Fibroblast of mammary gland (primary cell): ENCODE measurements at places on chromosomes 16 and 17.

- DNase-seq = no peak
These were observed 383.0 kb downstream of the PMP22 start for GRCh38 chr17:14882131-14882530.

DNA sequence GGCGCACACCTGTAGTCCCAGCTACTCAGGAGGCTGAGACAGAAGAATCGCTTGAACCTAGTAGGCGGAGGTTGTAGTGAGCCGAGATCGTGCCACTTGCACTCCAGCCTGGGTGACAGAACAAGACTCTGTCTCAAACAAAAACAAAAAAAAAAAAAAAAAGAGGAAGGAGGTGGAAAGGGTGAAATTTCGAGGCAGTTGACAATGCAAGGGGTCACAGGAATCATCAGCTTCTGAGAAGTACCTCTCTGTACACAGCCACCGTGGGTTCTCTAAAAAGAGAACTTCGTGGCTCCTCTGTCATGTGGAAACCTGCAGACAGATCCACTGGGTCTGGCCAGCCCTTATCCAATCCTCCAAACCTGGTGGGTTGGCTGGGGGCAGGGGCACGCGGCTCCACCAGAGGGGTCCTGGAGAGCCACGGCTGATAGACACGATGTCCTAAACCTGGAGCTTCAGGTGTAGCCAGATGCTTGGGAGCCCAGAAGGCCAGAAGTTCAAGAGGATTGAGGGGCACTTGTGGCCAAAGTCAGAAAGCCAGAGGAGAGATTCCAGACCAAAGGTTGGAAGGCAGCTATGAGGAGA lies 540 bp upstream of the CD300LF start:
- DNase-seq = no peak

- no peak for DNase-seq
These were observed 119.4 kb upstream of the NLRP1 start for GRCh38 chr17:5703736-5704135.

- DNase-seq = peak; percentile 66
These were observed 55.1 kb downstream of the ATP2C2 start for GRCh38 chr16:84423416-84423837.

DNA sequence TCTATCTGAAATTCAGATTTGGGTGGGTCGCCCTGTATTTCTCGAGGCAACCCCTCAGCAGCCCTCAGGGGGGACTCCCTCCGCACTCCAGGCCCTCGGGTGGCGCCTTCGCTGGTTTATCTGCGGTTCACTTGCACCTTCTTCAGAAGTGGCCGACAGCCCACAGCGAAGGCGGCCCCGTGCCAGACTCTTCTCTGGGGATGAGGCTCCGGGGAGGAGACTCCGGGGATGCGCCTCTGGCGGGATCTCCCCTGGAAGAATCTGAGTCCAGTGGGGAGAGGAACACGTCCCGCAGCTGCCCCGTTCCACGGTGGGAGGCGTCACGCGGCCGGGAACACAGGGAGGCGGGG lies 63.9 kb upstream of the DNAJA2 start:
- peak; percentile 7 for DNase-seq

DNA sequence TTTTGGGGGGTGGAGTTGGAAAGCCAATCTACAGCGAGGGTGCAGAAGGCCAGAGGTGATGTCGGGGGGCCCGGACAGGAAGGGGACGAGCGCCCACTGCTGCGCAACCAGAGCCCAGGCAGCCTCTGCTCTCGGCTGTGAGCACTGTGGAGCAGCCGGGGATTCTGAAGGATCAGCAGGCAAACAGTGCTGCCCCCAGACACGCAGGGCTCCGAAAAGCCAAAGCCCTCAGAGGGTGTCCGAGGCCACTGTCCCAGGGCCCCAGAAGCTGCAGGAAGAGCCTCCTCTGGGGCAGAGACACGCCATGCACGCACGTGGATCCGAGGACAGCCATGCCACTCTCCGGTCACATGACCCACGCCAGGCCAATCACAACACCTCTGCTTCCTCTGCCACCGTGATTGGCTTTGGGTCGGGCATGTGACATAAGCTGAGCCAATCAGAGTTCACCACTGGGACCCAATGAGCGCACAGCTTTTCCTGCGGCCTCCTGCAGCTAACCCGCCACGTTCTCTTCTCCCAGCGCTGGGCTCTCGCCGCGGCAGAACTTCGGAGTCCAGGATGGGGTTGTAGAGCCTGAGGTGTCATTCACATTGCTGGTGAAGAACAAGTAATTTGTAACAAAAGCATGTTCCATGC lies 40.7 kb downstream of the ACTG1 start:
- DNase-seq = peak; percentile 94

DNA sequence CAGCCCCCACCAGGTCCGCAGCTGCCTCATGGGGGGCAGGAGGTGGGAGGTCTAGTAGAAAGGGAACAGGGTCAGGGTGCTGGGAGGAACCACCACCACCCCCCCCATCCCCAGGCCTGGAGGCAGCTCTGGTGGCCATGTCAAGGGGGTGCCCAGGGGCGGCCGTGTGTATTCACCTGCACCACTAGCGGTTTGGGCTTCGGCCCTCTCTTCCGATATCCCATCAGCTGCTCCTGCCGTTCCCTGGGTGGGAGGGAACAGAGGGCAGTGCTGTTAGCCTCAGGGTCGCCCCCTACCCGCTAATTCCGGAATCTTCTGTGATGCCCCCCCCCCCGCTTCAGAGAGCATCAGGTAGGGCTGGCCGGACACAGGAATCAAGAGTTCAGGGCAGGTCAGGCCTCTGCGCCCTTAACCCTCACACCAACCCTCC lies 3.8 kb downstream of the CBX4 start:
- DNase-seq = no peak

DNA sequence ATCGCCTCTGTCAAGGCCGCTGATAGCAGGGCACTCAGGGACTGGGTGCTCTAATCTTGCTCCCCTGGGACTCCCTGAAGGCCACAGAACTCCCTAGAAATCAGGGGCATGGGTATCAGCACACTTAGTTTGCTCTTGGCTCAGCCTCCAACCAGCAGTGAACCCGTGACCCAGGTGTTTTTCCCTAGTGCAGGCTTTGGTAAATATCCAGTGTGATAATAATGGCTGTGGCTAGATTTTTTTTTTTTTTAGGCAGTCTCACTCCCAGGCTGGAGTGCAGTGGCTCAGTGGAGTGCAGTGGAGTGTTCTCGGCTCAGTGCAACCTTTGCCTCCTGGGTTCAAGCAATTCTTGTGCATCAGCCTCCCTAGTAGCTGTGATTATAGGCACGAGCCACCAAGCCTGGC lies 10.3 kb downstream of the NUPR1 start:
- DNase-seq = no peak

DNA sequence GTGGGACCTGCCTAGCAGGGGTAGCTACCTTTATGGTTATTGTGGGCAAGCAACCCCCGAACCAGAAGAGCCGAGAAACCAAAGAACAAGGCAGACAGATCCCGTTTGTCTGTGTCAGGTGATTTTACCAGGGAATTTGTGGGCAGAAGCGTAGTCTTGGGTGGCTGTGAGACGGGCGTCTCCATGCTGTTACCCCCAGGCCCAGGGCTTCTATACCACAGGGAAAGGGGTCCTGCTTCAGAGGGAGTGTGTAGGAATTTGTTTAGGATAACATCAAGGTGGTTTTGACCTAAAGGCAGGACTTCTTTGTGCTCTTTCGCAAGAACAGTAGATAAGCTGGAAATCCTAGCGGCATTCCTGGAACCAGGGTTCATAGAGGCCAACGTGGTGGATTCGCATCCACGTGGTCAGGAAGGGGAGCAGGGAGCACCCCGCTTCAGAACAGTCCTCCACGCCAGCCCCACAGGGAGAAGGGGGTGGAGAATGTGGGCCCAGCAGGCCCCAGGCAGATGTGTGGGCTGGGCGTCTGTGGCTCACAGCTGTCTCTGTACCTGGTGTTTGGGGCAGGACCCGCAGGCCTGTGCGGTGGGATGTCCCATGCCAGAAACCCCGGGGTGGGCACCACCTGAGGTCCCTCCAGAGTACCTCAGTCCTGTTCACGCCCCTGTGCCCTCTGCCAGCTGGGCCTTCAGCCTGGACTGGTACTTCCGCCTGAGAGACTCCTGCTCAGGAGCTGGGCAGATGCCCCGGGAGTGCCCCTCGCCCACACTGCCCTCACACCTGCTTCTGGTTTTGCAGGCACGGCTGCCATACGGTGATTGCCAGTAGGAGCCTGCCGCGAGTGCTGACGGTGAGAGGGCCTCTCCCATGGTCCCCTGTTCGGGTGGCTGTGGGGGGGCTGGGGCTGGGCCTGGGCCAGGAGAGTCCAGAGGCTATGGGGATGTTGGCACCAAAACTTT lies 4.1 kb downstream of the DECR2 start:
- no peak for DNase-seq

GRCh38 chr17:3913531-3914311 lies 2.5 kb downstream of the P2RX1 start:
- peak; percentile 70 for DNase-seq

DNA sequence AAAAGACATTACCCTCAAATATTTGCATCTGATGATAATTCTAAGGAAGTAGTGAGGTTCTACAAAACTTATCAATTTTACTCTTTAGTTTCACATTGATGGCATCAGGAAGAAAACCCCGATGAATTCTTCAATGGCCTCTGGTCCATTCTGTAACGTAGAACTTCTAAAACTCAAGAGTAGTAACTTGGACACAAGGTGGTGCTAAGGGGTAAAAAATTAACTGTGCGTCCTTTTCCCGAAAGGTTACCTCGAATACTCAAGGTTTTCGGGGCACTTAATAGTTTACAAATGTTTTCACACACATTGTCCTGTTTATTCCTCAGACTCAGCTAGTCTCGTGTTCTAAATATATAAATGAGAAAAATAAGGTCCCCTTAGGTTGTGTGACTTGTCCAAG lies 517.3 kb upstream of the ZFHX3 start:
- no peak for DNase-seq

- peak; percentile 18 for DNase-seq
These were observed 62.3 kb downstream of the SSH2 start for GRCh38 chr17:29867643-29868181.

GRCh38 chr16:23383881-23384280 lies 69.1 kb downstream of the COG7 start:
- DNase-seq = no peak
